ENCODE measurements at places on chromosomes 3 and 15. TPM values are rescaled to one million over a fixed set of nuclear protein-coding genes. Genes with fewer than 3 reads are reported as not detected.

GRCh38 chr3:68893600-68894239 is 38.6 kb downstream of the TAFA4 start:
- no peak overlapping the region for H3K4me3 ChIP-seq
- no peak overlapping the region for H3K27ac ChIP-seq
- H3K4me1 ChIP-seq, result no peaks in the 10 kb centered on the region
- H3K27me3 ChIP-seq, result peaks cover 18% of the 10 kb centered on the region

GRCh38 chr3:12541625-12542024 is 3.7 kb downstream of the MKRN2OS start:
- no peak for DNase-seq
- H3K4me1 ChIP-seq, result peaks cover 9% of the 10 kb centered on the region
- H3K36me3 ChIP-seq, result no peaks in the 10 kb centered on the region
- H3K27ac ChIP-seq, result no peak overlapping the region

GRCh38 chr15:70308735-70309434 is 211.2 kb upstream of the TLE3 start:
- peaks cover 12% of the 10 kb centered on the region for H3K4me1 ChIP-seq
- H3K27ac ChIP-seq, result no peak overlapping the region
- H3K36me3 ChIP-seq, result no peaks in the 10 kb centered on the region
- H3K27me3 ChIP-seq, result peaks cover 24% of the 10 kb centered on the region
- no peak for DNase-seq
- H3K4me3 ChIP-seq, result no peak overlapping the region

DNA sequence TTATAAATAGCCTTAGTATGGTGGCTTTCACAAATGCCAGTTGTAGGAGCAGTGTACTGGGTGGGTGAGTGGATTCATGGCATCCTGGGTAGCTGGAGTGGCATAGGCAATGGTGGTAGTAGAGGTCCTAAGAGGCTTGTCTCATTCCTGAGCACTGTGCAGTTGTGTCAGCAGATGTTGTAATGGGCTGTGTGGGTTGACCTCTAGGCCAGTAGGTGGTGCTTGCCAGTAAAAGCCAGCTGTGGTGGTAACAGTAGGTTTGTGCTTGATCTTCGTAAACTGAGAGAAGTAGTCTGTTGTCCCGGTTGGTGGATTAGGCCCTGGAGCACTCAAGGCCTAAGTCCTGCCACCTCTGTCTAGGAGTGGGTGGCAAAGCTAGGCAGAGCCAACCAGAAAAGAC is 149.7 kb upstream of the SUCLG2 start:
- peaks cover 5% of the 10 kb centered on the region for H3K27me3 ChIP-seq
- H3K27ac ChIP-seq, result no peak overlapping the region
- DNase-seq, result no peak
- peaks cover 2% of the 10 kb centered on the region for H3K36me3 ChIP-seq
- H3K4me3 ChIP-seq, result no peak overlapping the region

DNA sequence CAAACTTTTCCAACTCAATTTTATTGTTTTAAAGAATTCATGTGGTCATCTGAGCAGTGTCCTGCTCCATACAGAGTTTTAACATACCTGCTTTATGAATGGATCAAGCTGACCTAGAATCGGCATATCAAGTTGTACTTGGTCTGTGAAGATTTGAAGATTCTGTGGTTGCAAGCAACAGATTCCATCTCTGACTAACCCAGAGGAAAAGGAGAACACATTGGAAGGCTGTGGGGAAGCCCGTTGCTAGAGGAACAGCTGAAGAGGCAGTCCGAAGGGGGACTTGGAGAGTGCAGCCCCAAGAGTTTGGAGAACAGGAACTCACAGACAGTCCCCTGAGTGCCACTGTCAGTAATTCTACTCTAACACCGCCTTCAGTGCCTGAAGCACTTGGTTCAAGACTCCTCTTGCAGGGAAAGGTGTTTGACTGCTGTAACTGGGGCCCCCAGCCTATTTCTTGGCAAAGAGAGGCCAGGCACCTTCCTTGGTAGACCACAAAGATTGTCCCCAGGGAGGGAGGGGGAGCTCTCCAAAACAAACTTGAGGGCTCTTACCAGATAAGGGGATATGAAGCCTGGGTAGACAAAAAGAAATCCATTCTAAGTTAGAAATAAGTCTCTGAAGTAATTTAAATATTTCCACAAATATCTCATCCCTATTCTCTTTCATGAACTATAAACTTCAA is 88.8 kb downstream of the LARS2 start:
- H3K27me3 ChIP-seq, result no peaks in the 10 kb centered on the region
- no peak overlapping the region for H3K27ac ChIP-seq
- peaks cover 6% of the 10 kb centered on the region for H3K36me3 ChIP-seq
- no peak for DNase-seq
- no peak overlapping the region for H3K4me3 ChIP-seq

DNA sequence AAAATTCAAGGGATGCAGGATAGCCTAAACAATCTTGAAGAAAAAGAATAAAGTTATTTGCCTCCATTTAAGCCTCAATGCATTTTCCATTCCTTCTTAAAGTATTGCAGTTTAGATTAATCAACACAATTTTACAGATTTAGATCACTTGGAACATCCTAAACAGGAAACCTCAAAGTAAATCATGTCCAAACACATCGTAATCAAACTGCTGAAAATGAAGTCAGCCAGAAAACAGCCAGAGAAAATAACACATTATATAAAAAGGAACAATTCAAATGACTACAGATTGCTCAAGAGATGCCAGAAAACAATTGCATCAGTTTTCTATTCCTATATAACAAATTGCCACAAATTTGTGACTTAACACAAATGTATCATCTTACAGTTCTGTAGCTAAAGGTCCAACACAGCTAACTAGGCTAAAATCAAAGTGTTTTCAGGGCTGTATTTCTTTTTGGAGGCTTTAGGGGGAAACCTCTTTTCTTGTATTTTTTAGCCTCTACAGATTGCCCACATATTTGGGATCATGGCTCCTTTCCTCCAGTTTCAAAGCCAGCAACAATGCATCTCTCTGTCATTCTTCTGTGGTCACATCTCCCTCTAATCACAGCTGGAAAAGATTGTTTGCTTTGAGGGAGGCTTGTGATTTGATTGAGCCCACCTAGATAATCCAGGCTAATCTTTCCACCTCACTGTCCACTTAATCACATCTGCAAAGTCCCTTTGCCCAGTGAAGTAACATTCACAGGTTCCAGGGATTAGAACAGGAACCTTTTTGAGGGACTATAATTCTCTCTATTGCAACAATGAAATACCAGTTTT is 543.3 kb upstream of the UBE2E2 start:
- no peak overlapping the region for H3K27ac ChIP-seq
- H3K27me3 ChIP-seq, result no peaks in the 10 kb centered on the region
- H3K4me1 ChIP-seq, result no peaks in the 10 kb centered on the region
- no peak for DNase-seq

GRCh38 chr15:80309769-80310384 is 57.9 kb upstream of the CTXND1 start:
- H3K27me3 ChIP-seq, result peaks cover 27% of the 10 kb centered on the region
- H3K4me1 ChIP-seq, result no peaks in the 10 kb centered on the region
- no peak overlapping the region for H3K4me3 ChIP-seq
- no peaks in the 10 kb centered on the region for H3K36me3 ChIP-seq

DNA sequence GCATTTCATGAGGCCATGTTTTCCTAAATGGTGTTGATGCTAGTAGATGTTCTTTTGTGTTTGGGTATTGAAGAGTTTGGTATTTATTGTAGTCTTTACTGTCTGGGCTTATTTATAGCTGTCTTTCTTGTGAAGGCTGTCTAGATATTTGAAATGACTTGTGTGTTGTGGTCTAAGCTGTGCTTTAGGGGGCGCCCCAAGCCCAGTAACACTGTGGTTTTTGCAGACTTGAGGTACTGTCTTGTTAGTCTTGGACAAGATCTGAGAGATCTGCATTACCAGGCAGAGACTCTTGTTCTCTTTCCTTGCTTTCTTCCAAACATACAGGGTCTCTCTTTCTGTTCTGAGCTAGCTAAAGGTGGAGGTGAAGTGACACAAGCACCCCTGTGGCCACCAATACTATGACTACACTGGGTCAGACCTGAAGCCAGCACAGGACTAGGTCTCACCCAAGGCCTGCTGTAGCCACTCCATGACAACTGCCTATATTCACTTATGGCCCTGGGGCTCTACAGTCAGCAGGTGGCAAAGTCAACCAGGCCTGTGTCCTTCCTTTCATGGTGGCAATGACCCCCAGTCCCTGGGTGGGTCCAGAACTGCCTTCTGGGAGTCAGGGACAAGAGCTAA is 152.1 kb upstream of the TBC1D5 start:
- H3K27ac ChIP-seq, result no peak overlapping the region
- no peaks in the 10 kb centered on the region for H3K36me3 ChIP-seq
- peak; percentile 47 for DNase-seq
- H3K4me1 ChIP-seq, result no peaks in the 10 kb centered on the region
- no peaks in the 10 kb centered on the region for H3K27me3 ChIP-seq
- no peak overlapping the region for H3K4me3 ChIP-seq

DNA sequence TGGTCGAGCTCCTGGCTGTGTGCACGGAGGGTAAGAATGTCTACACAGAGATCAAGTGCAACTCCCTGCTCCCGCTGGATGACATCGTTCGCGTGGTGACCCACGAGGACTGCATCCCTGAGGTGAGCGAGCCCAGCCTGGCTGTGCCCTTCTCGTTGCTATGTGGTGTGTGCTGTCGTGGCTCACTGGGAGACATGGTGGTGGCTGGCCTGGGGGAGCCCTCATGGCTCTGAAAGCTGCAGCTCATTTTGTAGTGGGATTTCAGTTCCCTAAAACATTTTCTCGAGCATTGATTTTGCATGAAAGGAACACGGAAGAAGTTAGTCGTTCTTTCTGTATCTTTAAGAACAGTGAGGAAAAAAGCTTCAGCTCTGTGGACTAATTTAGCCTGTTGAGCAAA is 200.5 kb downstream of the ITPR1 start:
- no peak for DNase-seq
- H3K36me3 ChIP-seq, result peaks cover 21% of the 10 kb centered on the region
- H3K4me1 ChIP-seq, result no peaks in the 10 kb centered on the region
- no peak overlapping the region for H3K4me3 ChIP-seq
- no peak overlapping the region for H3K27ac ChIP-seq

DNA sequence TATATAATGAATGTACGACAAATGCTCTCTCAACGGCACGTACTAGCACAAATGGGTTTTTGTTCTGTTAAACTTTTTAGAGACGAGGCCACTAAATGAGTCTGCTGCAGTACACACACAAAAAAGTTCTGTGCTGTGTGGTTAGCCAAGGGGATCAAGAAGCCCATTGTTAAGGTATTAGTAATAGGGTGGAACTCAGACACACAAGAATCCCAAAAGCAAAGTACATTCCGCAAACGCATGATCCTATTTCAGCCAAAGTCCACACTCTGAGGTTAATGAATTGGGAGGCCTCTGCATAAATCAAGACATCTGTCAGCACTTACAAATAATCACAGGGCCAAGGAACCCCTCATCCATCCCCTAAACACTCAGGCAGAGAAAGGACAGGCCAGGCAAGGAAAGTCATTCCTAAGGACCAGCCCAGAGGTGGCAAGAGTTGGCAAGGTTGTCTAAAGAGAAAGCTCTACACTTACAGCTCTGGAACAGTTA is 12.1 kb downstream of the OSBPL10 start:
- H3K4me3 ChIP-seq, result no peak overlapping the region
- DNase-seq, result no peak
- H3K27ac ChIP-seq, result no peak overlapping the region
- peaks cover 14% of the 10 kb centered on the region for H3K27me3 ChIP-seq
- no peaks in the 10 kb centered on the region for H3K4me1 ChIP-seq

DNA sequence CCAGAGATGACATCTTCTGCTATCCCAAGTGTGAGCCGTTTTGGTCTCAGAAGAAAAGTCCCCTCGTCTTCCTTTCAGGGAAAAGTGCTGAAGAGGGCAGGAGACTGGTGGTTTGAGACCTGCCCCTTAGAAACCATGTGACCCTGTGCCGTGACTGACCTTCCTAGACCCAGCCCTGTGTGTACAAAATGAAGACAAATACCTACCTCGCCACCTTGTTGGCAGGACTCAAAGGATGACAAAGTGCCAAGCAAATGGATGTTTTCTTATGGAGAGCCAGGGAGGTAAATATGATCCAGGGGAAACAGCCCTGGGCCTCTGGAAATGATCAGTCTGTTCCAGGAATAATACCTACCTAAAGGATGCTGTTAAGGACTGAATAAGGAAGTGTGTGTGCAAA is 41.3 kb downstream of the FAM174B start:
- H3K4me3 ChIP-seq, result no peak overlapping the region
- H3K27ac ChIP-seq, result no peak overlapping the region
- no peaks in the 10 kb centered on the region for H3K4me1 ChIP-seq
- no peak for DNase-seq
- H3K27me3 ChIP-seq, result no peaks in the 10 kb centered on the region

The GALNT15 gene
- 0.30 TPM for total RNA-seq

The GRAMD2A gene
- not detected for total RNA-seq

The GRK7 gene
- total RNA-seq, result not detected

Data from activated T-cell treated with anti-CD3 and anti-CD28 coated beads, Interleukin-2, amount 50 U/mL, for 72 hours (primary cell).